ENCODE measurements at places on chromosomes 1 and 21.

GRCh38 chr1:67704351-67704750 is 19.4 kb downstream of the GADD45A start:
- no peak for DNase-seq

GRCh38 chr1:8646996-8647395 is 170.4 kb downstream of the RERE start:
- no peak for DNase-seq

- DNase-seq: no peak
Measured at GRCh38 chr1:246195296-246195695, 311.8 kb downstream of the SMYD3 start.

GRCh38 chr1:85342207-85342606 is 65.8 kb upstream of the BCL10 start:
- DNase-seq: no peak

GRCh38 chr1:47759251-47759935 is 237.8 kb downstream of the TRABD2B start:
- no peak for DNase-seq

GRCh38 chr1:95203908-95204437 is 30.0 kb upstream of the RWDD3 start:
- no peak for DNase-seq

- no peak for DNase-seq
Measured at GRCh38 chr1:42385283-42385682, 4.7 kb downstream of the RIMKLA start.

DNA sequence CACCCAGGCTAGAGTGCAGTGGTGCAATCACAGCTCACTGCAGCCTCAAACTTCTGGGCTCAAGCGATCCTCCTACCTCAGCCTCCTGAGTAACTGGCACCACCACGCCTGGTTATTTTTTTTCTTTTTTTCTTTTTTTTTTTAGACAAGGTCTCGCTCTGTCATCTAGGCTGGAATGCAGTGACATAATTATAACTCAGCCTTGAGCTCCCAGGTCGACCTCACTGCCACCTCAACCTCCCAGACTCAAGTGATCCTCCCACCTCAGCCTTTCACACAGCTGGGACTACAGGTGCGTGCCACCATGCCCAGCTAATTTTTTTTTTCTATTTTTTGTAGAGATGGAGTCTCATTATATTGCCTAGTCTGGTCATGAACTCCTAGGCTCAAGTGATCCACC is 66.9 kb upstream of the ECE1 start:
- DNase-seq: no peak

DNA sequence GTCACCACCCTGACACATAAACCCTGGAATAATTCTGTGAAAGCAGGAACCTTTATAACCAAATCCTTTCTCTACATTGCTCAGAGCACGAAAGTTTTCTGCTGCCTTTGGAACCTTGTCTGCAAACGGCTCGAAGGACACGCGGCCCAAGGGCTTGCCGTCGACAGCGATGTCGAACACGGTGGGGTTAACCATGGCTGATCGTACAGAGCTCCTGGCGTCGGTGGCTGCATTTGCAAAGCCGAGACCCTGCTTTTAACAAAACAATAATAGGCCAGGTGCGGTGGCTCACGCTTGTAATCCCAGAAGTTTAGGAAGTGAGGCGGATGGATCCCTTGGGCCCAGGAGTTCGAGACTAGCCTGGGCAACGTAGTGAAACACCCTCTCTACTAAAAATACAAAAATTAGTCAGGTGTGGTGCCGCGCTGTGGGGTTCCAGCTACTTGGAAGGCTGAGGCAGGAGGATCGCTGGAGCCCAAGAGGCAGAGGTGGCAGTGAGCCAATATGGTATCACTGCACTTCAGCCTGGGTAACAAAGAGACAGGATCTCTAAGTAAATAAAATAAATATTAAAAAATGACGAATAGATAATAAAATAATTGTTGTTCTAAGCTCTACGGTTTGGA is 2.2 kb upstream of the EIF2B3 start:
- no peak for DNase-seq

DNA sequence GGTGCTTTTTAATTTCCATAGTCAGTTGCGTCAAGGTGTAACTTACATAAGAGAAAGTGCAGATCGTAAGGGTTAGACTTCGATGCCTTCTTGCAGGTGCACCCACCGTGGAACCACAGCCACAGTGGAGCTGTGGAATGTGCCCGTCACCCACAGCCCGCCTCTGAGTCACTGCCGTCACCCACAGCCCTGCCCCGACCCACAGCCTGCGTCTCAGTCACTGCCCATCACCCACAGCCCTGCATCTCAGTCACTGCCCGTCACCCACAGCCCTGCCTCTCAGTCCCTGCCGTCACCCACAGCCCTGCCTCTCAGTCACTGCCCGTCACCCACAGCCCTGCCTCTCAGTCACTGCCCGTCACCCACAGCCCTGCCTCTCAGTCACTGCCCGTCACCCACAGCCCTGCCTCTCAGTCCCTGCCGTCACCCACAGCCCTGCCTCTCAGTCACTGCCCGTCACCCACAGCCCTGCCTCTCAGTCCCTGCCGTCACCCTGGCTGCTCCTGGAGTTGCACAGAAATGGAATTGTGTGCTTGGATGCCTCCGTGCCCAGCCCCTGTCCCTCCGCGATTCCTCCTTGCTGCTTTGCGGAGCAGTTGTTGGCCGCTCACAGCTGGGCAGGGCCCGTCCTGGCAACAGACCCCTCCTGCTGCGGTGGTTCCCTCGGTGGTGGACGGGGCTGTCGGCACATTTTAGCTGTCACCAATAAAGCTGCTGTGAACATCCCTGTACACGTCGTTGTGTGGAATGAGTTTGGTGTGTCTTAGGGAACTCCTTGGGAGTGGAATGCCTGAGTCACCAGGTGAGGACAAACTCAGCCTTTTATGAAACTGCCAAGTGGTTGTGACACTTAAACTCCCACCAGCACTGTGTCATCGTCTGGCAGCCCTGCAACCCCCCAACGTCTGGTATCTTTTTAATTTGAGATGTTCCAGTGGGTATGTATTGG is 44.9 kb upstream of the COL6A2 start:
- DNase-seq: peak; percentile 53
